ENCODE measurements at places on chromosomes 16 and 17. TPM values are rescaled to one million over a fixed set of nuclear protein-coding genes. Genes with fewer than 3 reads are reported as not detected.

DNA sequence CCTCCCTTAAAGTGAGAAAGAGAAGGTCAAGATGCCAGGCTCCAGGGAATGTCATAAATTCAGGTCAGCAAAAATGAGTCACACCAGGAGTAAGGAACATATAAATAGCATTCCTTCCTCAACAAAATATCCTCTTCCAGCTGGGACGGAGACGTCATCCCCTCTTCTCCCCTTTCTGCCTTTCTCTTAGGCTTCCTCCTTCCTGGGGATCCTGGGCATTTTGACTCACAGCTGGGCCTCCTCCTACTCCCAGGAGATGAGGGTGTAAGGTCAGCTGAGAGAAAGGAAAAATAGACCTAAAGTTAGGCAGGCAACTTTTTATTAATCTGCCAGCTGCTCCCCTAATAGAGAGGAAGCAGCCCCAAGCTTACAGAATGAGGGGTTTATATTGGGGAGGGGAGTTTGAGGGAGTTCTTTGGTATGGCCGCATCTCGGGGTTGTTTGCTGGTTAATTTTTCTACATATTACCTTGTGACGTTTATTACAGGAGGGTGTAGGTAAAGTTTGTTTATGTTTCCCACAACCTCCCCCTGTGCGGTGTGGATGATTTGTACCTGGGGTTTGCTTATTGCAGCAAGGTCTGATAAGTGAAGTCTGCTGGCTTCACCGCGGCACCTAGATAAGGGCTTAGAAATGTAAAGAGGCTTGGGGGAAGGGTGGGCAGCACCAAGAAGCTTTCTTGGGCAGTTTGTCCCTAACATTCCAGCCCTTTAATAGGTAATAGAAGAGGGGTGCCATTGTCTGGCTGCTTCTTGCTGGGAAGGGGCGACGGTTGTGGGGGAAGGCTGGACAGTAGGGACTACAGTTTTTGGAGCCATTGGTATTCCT, 7.1 kb upstream of the ZNF747 start:
- H3K36me3 ChIP-seq = no peaks in the 10 kb centered on the region
- H3K4me1 ChIP-seq = no peaks in the 10 kb centered on the region
- no peaks in the 10 kb centered on the region for H3K27me3 ChIP-seq
- no peak for DNase-seq

DNA sequence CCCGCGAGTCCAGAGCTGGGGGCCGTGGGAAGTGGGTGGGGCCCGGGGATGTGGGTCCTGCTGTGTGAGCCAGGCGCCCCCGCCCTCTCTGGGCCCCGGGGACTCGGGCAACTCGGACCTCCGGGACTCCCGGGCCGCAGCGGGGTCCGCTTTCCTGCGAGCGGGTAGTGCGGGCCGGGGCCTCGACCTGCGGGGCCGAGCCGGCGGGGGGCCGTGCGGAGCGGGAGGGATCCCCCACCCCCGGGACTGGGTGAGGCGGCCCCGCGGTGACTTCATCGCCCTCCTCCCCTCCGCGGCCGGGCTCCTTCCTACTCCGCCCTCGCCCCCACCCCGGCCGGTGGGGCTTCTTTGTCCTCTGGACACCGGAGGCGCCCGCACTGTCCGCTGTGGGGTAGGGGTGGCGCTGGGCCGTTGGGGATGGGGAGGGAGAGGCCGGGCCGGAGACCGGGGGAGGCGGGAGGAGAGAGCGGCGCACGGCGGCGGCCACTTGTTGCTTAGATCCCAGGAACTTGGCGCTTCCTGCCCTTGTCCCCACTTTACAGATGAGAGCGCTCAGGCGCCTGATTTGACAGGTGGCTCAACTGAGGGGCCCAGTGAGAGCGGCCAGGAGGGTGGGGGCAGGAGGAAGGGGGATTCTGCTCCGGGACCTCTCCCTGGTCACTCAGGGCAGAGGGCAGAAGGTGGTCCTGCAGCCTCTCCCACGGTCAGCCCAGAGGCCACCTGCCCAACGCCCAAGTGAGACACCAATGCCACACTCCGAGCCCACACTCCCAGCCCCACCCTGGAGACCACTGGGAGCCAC, 874 bp downstream of the CMTM3 start:
- H3K4me1 ChIP-seq = peaks cover 26% of the 10 kb centered on the region
- peak overlapping the region; percentile 77 for H3K4me3 ChIP-seq
- peak; percentile 48 for DNase-seq
- H3K27ac ChIP-seq = peak overlapping the region; percentile 93
- H3K27me3 ChIP-seq = no peaks in the 10 kb centered on the region
- no peaks in the 10 kb centered on the region for H3K36me3 ChIP-seq

DNA sequence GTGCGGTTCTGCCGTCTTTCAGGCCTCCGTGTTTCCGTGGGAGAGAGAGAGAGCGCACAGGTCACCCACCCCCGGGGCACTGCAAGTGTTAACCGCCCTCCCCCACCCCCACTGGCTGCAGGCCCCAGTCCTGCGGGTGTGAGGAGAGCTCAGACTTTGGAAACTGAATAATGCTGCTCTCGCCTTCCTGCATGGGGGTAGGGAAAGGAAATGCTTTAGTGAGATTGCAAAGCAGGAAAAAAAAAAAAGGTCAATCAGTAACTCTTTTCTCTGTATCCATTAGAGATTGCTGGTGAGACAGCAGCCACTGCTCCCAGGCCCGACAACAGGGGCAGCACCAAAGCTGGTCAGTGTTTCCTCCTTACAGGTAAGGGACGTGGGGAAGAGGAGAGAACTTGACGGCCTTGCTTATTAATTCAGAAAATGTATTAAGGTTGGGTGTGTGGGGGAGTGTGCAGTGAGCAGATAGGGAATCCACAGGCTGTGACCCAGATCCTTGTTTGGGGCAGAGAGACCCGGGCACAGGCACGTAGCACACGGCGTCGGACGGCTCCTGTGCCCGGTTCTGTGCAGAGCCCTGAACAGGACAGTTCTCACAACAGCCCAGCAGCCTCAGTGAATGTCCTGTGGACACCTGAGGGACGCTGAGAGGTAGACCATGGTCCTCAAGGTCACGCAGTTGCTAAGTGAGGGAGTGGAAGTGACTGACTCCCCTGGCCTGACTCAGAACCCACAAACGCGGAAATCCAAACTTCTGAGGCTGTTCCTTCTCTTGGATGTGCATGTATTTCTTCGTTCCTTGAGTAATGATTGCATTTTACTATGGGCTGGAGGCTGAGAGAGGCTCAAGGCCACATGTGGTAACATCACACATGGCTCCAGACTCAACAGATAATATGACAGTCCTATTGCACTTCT, 156.5 kb downstream of the FOXL1 start:
- no peaks in the 10 kb centered on the region for H3K27me3 ChIP-seq
- no peak overlapping the region for H3K27ac ChIP-seq
- no peak overlapping the region for H3K4me3 ChIP-seq
- no peaks in the 10 kb centered on the region for H3K4me1 ChIP-seq
- H3K36me3 ChIP-seq = no peaks in the 10 kb centered on the region
- DNase-seq = no peak

GRCh38 chr17:9666461-9667050, 21.2 kb downstream of the USP43 start:
- H3K4me3 ChIP-seq = no peak overlapping the region
- H3K36me3 ChIP-seq = no peaks in the 10 kb centered on the region
- H3K4me1 ChIP-seq = no peaks in the 10 kb centered on the region
- no peak overlapping the region for H3K27ac ChIP-seq
- H3K27me3 ChIP-seq = no peaks in the 10 kb centered on the region

- DNase-seq = peak; percentile 83
- H3K4me3 ChIP-seq = no peak overlapping the region
- no peaks in the 10 kb centered on the region for H3K27me3 ChIP-seq
- H3K36me3 ChIP-seq = peaks cover 49% of the 10 kb centered on the region
- no peak overlapping the region for H3K27ac ChIP-seq
These were observed 18.9 kb upstream of the P2RX1 start for GRCh38 chr17:3935140-3935542.

Gene KRT40
- not detected for total RNA-seq

- H3K27ac ChIP-seq = no peak overlapping the region
- H3K36me3 ChIP-seq = peaks cover 41% of the 10 kb centered on the region
- no peaks in the 10 kb centered on the region for H3K27me3 ChIP-seq
- DNase-seq = no peak
- H3K4me3 ChIP-seq = no peak overlapping the region
- peaks cover 22% of the 10 kb centered on the region for H3K4me1 ChIP-seq
These were observed 19.5 kb downstream of the TRAF4 start for GRCh38 chr17:28763137-28763799.

GRCh38 chr17:20823905-20824304, 218.9 kb downstream of the USP22 start:
- no peaks in the 10 kb centered on the region for H3K36me3 ChIP-seq
- H3K4me3 ChIP-seq = no peak overlapping the region

- H3K27ac ChIP-seq = peak overlapping the region; percentile 89
- H3K27me3 ChIP-seq = no peaks in the 10 kb centered on the region
- DNase-seq = peak; percentile 9
- no peak overlapping the region for H3K4me3 ChIP-seq
- H3K36me3 ChIP-seq = peaks cover 30% of the 10 kb centered on the region
These were observed 3.4 kb downstream of the MTSS2 start for GRCh38 chr16:70682239-70683145.

GRCh38 chr17:45290269-45290765, 26.5 kb downstream of the MAP3K14 start:
- no peak for DNase-seq
- peaks cover 28% of the 10 kb centered on the region for H3K36me3 ChIP-seq
- no peak overlapping the region for H3K4me3 ChIP-seq
- H3K27ac ChIP-seq = no peak overlapping the region
- H3K27me3 ChIP-seq = no peaks in the 10 kb centered on the region

Gene SLFN14
- 0.30 TPM for total RNA-seq

DNA sequence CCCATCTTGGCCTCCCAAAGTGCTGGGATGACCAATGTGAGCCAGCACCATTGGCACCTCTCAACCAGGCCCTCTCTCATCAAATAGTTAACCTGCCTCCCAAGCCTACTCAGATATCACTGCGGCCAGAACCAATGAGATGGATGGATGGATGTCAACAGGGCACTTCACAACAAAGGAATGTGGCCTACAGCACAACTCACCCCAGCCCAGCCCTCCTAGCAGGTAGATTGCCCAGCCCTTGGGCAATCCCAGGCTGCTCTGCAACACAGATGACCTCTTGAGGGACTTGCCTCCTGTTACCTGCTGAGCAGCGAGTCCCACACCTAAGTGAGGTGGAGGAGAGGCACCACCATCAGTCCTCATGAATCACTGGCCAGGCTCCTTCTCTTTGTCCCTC, 22.6 kb upstream of the KIFC3 start:
- peaks cover 6% of the 10 kb centered on the region for H3K4me1 ChIP-seq
- H3K27me3 ChIP-seq = no peaks in the 10 kb centered on the region
- H3K36me3 ChIP-seq = no peaks in the 10 kb centered on the region
- H3K27ac ChIP-seq = no peak overlapping the region

DNA sequence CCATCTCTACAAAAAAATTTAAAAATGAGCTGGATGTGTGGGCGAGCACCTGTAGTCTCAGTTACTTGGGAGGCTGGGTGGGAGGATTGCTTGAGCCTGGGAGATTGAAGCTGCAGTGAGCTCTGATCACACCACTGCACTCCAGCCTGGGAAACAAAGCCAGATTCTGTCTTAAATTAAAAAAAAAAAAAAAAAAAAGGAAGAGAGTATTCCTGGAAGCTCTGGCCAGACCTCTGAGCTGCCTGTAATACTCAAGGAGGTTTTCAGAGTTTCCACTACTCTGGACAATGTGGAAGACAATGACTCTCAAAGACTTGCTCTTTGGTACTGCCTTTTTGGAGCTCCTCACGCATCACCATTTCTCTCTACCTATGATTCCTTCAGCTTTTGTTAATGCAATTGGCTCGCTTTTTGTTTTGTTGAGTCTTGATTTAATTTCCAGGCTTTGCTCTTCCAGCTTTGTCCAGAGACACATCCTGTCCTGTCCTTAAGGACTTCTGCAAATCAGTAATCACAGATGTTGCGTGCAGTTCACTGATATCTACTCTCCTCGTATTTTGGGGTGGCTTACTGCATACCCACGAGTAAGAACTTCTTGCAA, 10.8 kb downstream of the CHD9 start:
- H3K27ac ChIP-seq = no peak overlapping the region
- no peaks in the 10 kb centered on the region for H3K27me3 ChIP-seq
- no peaks in the 10 kb centered on the region for H3K36me3 ChIP-seq
- peaks cover 31% of the 10 kb centered on the region for H3K4me1 ChIP-seq
- DNase-seq = no peak

DNA sequence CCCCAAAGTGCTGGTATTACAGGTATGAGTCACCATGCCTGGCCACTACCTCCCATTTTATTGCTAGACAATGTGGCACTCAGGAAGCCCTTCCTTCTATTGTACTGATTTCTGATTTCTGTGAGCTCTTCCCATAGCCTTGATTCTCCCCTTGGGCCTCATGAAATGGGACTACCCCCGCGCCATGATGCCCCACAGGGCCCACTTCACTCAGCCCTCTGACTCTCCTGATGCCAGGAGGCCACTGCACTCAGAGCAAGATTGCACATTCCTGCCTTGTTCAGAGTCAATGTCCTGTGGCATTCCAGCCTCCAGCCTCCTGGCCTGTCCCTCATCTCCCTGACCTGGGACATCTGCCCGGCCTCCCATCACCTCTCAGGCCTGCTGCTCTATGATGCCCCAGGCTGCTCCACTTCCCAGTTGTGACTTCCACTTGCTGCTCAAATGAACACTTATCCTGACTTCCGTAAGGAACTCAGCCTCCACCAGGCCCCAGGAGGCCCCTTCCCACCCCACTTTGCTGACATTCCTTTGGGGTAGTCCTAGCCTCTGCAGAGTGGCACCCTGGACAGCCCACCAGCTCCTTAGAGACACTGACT, 66.6 kb upstream of the KSR1 start:
- no peak for DNase-seq
- H3K36me3 ChIP-seq = no peaks in the 10 kb centered on the region
- no peaks in the 10 kb centered on the region for H3K27me3 ChIP-seq
- no peaks in the 10 kb centered on the region for H3K4me1 ChIP-seq
- H3K27ac ChIP-seq = no peak overlapping the region
- H3K4me3 ChIP-seq = no peak overlapping the region

- H3K4me3 ChIP-seq = no peak overlapping the region
- no peak for DNase-seq
- H3K27me3 ChIP-seq = no peaks in the 10 kb centered on the region
- H3K4me1 ChIP-seq = peaks cover 27% of the 10 kb centered on the region
- H3K36me3 ChIP-seq = peaks cover 11% of the 10 kb centered on the region
These were observed 1.1 kb upstream of the NDUFAB1 start for GRCh38 chr16:23597003-23597756.

Gene SLC13A2
- not detected for total RNA-seq

Gene KCNJ18
- total RNA-seq = not detected

DNA sequence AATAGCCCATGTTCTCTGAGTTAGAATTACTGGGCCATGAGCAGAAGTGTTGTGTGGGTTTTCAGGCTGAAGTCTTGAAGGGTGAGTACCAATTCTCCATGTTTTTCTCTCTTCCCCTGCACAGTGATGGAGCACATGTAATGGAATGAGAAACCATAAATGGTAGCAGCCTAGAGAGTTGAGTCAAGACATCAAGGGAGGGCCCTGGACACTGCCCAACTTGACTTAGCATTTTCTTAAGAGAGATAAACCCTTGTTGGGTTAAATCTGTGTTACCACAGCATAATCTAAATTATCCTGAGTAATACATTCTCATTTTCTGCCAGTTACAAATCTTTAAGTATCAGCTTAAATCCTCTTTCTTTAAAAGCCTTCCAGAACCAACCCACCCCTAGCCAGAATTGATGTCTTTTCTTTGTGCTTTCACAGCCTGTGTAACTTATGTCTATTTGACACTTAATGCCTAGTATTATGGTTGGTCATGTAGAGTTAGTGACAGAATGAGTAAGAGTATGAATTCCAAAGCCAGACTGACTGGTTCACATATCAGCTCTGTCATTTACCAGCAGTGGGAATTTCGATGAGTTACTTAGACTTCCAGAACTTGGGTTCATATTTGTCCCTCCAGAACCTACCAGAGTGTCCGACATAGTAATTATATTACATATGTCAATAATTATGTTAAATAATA, 27.0 kb upstream of the RGS9 start:
- no peaks in the 10 kb centered on the region for H3K27me3 ChIP-seq
- H3K36me3 ChIP-seq = no peaks in the 10 kb centered on the region
- no peak overlapping the region for H3K4me3 ChIP-seq
- H3K4me1 ChIP-seq = peaks cover 10% of the 10 kb centered on the region
- DNase-seq = no peak
- no peak overlapping the region for H3K27ac ChIP-seq

Data from upper lobe of left lung (tissue), 6 donors.